ENCODE measurements at places on chromosomes 1 and 21.

GRCh38 chr1:208157769-208158168 lies 86.4 kb downstream of the PLXNA2 start:
- no peak for DNase-seq

DNA sequence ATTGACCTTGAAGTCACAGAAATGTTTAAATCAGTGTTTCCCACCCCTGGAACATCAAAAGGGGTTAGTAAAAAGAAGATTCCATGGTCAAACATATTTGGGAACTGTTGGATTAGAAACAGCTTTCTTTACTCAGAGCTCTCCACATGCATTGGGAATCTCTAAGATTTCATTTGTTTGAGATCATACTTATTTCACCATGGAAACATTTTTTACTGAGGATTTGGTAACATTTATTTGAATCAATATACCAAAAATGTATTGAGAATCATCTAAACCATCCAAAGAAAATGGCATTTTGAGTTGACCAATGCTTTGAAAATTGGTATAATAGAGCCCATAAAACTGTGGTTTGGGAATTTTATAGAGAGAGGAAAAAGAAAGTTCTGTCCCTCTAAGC lies 25.3 kb downstream of the NGF start:
- no peak for DNase-seq

DNA sequence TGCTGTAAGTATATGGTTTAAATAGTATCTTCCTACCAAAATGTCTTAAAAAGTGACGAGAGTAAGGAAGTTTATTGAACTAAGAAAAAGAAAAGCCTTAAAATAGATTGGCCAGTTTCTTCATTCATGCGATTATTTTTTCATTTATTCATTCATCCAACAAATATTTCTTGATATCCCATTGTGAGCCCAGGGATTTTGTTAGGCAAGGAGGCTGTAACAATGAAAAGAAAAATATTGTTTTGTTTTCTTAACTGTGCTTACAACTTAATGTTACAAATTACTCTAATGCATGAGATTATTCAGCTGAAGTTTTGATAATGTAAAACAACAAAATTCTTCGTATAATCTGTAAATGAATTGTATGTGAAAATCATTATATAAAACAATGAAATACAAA lies 882.0 kb downstream of the LTN1 start:
- DNase-seq: no peak

DNA sequence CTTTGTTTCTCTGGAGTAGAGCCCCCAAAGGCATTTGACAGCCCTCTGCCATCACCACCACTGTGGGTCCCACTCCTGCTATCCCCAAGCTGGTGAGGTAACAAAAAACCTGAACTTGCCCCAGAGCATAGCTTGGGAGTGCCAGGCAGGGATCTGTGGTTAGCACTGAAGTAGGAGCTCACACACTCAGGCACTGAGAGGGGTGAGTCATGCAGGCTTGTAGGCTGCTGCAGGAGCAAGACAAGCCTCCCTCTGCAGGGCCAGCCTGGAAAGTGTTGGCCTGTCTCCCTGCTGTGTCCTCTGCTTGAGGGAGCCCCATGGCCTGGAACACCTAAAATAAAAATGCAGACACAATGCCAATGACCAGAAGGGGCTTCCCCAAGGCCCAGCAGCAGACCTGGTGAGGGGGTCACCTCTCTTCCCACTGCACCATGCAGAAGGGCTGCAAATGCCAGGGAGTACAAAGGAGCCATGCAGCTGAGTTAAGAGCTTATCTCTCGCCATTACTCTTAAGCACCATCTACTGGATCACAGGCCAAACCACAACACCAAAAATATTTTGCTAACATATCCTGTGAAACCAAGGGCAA lies 108.9 kb upstream of the POGK start:
- no peak for DNase-seq

GRCh38 chr1:40774266-40774998 lies 9.2 kb upstream of the KCNQ4 start:
- DNase-seq: no peak

- no peak for DNase-seq
These were observed 171.5 kb downstream of the ZNF281 start for GRCh38 chr1:200238311-200238710.

DNA sequence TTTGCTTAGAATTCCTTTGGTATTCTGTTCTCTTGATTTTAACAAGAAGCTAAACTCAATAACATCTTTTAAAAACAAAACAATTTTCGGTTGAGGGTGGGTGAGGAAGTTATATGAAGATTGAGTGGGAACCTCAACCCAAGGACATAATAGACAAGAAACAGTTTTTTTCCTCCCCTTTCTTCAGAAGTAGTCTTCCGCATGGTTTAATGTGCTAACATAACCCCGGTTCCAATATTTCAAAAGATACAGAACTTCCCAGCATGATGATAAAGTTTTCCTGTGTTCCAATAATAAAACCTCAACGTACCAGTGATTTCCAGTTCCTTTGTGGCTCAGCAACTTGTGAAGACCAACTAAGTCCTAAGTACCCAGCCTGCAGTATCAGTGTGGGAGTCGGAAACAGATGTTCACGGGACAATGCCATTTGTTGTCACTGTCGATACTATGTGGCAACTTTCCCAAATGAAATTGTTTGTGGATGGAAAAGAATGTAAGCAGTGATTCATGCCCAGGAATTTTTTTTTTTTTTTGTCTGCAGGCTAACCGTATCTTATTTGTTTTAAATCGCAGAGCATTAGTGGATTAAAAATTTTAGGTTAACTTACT lies 48.5 kb downstream of the NR5A2 start:
- DNase-seq: peak; percentile 61
